Endothelial cell (in vitro differentiated cells): ENCODE measurements at places on chromosomes 6 and 20. TPM values are rescaled to one million over a fixed set of nuclear protein-coding genes. Genes with fewer than 3 reads are reported as not detected.

Gene RSPO3
- 0.59 TPM for total RNA-seq

Gene KCNB1
- 0.36 TPM for total RNA-seq

Gene TRIM10
- not detected for total RNA-seq

Gene B3GALT4
- 3.8 TPM for total RNA-seq

Gene BACH2
- total RNA-seq = 3.9 TPM

Gene EYA2
- not detected for total RNA-seq

Gene TBX18
- total RNA-seq = 9.4 TPM

Gene BPI
- not detected for total RNA-seq

Gene EEF1A2
- total RNA-seq = 0.31 TPM

Gene CRISP2
- total RNA-seq = not detected

Gene TMEM200A
- total RNA-seq = 3.5 TPM

Gene REM1
- not detected for total RNA-seq

Gene ADAM33
- total RNA-seq = 0.23 TPM

Gene DSP
- total RNA-seq = 109 TPM

Gene KCNQ2
- 3.2 TPM for total RNA-seq

GRCh38 chr6:87261534-87261933 lies 60.9 kb upstream of the SMIM8 start:
- no peak for DNase-seq

- DNase-seq = no peak
Measured at GRCh38 chr6:85911067-85911466, 268.4 kb upstream of the SYNCRIP start.

GRCh38 chr6:117481926-117482239 lies 591 bp upstream of the DCBLD1 start:
- no peak for DNase-seq

DNA sequence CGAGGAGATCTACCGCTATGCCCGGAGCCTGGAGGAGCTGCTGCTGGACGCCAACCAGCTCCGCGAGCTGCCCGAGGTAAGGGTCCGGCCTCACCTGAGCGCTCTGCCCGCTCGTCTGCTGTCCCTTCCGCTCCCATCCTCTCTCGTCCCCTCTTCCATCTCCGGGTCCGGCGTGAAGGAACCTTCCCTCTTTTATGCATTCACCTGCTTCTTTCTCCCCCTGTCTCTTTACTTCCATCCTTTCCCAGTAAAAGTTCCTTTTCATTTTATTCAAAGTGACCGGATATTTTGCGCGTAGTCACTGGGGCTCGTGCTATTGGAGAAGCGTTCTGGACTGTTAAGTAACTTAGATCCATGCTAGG lies 516 bp downstream of the LRRC1 start:
- DNase-seq = no peak

DNA sequence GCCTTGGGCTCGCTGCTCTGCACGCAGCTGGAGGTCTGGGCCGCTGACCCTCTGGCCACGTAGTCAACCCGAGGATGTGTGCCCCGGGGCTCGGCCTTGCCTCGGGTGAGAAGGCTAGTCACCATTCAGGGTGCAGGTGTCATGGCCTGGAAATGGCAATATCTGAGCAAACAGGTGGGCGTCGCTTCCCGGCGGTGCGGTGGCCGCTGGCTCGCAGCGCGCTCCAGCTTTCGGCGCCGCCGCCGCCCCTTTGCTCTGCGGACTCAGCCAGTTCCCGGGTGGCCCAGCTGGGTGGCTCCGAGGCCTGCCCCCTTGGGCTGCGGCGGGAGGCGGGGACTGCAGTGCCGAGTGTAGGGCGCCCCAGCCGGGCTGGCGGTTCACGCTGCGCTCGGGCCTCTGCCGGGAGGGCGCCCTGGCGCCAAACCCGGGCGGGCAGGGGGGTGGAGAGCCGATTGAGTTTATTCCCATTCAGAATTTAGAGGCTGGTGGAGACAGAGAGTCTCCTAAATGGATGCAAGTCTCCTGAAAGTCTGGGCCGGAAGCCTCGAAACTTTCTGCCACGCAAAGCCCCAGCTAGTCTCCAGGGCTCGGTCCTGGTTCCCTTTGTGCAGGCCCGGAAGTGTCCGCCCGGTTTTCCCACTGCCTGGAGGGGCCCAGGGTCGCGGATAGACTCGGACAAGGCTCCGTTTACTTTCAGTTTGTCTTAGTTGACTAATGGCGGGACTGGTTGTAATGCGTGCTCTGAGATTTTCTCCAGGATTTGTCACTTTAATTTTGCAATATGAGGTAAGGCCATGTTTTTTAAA lies 11.3 kb upstream of the TFAP2A start:
- peak; percentile 45 for DNase-seq

DNA sequence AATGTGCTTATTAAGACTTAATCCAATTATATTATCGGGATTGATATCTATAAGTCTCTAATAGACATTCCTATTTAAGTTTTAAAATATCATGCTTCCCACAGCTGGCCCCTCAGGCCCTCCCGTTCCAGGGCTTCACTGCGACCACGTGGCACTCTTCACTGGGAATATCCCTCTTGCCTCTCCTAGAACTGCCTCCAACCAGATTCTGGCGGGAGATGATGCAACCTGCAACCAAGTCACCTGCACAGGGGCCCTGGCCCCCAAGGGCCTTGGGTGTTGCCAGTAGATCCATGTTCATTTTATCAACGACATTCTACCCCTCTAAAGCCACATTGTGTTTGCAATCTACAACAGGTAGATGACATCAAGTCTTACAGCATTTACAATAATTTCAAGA lies 18.4 kb upstream of the RAMACL start:
- no peak for DNase-seq

DNA sequence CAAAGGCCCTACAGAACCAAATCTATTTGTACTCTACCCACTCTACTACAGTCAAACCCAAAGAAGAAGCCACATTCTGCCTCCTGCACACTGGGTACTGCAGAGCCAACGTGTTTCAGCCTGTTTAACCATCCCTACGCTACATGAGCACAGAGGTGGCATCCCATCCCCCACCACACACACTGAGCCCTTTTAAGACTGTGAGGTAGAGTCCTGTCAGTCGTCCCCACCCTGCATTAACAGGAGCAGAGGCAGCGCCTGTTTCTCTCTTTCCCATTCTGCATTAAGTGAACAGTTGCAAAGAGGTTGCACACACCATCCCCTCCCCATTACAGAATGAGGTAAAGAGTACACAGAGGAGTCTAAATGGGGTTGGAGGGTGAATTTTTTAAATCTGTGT lies 5.2 kb upstream of the RSPH4A start:
- no peak for DNase-seq

- DNase-seq = no peak
Measured at GRCh38 chr20:48817367-48818030, 10.3 kb downstream of the PREX1 start.

DNA sequence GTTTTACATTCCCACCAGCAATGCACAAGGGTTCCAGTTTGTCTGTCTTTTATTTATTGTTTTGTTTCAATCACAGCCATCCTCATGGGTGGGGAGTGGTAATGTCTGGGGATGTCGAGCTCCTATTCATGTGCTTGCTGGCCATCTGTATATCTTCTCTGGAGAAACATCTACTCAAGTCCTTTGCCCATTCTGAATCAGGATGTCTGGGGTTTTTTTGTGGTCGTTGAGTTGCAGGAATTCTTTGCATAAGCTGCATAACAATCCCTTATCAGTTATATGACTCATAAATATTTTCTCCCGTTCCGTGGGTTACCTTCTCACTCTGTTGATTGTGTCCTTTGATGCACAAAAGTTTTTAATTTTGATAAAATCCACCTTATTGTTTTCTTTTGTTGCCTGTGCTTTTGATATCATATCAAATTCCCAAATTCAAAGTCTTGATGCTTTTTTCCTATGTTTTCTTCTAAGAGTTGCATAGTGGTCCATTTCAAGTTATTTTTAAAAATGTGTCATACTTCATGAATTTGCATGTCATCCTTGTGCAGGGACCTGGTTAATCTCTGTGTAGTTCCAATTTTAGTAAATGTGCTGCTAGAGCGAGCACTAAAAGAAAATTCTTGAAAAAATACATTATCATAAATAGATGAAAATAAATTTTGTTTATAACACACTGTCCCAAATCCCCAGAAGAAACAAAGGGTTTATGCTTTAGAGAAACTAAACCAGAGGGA lies 54.9 kb upstream of the PDE10A start:
- no peak for DNase-seq

- DNase-seq = no peak
Measured at GRCh38 chr6:25301362-25301761, 22.2 kb downstream of the CARMIL1 start.

DNA sequence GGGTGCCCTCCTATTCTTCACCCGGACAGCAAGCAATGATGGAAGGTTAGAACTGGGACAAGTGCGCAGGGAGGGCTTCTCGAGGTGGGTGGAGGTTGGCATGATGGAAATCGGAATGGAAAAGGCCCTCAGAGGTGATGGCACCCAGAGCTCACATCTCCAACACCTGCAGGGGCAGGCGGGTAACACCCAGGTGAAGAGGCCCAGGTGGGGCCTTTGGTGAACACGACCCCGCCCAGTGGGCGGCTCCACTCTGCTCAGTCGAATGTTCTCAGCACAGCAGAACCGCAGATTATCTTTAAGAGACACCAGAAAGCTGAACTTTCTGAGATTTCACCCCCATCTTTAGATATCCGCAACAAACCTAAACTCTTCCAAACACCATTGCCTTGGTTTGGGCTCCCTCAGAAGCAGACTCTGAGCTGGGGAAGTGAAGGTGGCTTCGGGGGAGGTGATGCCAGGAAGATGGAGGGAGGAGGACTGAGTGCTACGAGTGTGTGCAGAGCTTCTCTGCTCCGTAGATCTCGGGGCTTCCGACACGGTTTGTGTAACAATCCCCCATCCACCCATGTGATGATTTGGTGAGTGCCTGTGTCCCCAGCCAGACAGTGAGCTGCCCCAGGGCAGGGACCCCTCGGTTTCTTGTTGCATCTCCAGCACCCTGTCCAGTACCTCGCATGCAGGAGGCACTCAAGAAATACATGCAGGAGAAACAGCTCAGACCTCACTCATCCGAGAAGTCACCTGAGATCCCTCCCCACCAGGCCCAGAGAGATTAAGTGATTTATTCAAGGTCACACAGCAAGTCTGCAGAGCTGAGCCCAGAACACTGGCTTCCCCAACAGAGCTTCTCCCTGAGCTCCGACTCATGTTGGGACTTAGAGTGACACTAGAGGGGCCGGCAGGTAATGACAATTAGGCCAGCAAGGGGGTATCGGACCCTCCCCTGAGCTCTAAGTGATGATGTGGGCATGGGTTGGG lies 45.4 kb downstream of the BPIFB1 start:
- no peak for DNase-seq

- no peak for DNase-seq
Measured at GRCh38 chr6:16511040-16511660, 250.1 kb downstream of the ATXN1 start.

GRCh38 chr20:20836836-20837235 lies 124.4 kb upstream of the RALGAPA2 start:
- DNase-seq = no peak

GRCh38 chr20:8524101-8525016 lies 392.3 kb downstream of the PLCB1 start:
- DNase-seq = no peak

DNA sequence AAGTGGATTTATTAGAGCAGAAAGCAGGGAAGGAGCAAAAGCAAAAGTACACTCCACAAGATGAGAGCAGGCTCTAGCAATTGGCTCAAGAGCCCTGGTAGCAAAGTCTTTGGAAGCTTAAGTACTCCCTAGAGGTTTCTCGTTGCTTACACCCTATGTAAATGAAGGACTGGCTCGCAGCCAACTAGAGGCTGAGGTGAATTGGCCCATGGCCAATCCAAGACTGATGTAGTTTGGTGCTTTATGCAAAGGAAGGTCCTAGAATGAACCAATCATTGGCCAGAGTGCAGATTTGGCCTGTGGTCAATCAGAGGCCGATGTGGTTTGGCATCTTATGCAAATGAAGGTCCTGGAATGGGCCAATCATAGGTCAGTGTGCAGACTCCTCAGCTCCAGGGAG lies 191.3 kb upstream of the ARID1B start:
- DNase-seq = no peak

DNA sequence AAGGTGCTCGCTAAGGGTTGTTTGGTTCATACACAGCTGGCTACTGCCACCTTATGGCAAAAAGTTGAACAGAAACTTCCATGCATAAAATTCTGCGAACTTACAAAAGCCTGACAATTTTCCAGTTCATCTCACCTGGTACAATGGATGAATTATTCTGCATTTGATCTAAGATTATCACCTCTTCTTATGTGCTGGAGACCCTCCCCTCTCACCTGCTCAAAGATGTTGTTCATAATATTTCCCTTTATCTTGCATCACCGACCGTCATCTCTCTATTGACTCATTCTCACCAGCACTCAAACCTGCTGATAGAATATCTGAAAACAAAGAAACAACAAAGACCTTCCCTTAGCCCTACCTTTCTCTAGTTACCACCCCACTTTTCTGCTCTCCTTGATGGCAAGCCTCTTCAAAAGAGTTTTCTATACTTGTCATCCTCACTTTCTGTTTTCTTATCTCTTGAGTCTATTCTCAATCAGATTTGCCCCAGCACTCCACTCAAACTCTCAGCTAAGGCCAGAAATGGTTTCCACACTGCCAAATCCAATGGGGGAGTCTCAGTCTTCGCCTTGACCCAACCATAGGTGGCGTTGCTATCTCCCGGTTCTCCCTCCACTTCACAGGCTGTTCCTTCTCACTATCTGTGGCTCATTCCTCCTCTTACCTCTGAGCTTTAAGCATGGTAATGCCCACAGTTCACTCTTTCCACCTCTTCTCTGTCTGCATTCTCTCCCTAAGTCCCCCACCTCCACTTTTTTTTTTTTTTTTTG lies 25.8 kb downstream of the SNRNP48 start:
- DNase-seq = peak; percentile 51

- no peak for DNase-seq
Measured at GRCh38 chr6:112683926-112684325, 336.8 kb downstream of the RFPL4B start.

- no peak for DNase-seq
Measured at GRCh38 chr6:89675949-89676748, 37.6 kb upstream of the LYRM2 start.

- no peak for DNase-seq
Measured at GRCh38 chr6:56667336-56667735, 24.6 kb upstream of the DST start.

- DNase-seq = no peak
Measured at GRCh38 chr20:56575157-56575556, 42.1 kb downstream of the FAM209B start.

DNA sequence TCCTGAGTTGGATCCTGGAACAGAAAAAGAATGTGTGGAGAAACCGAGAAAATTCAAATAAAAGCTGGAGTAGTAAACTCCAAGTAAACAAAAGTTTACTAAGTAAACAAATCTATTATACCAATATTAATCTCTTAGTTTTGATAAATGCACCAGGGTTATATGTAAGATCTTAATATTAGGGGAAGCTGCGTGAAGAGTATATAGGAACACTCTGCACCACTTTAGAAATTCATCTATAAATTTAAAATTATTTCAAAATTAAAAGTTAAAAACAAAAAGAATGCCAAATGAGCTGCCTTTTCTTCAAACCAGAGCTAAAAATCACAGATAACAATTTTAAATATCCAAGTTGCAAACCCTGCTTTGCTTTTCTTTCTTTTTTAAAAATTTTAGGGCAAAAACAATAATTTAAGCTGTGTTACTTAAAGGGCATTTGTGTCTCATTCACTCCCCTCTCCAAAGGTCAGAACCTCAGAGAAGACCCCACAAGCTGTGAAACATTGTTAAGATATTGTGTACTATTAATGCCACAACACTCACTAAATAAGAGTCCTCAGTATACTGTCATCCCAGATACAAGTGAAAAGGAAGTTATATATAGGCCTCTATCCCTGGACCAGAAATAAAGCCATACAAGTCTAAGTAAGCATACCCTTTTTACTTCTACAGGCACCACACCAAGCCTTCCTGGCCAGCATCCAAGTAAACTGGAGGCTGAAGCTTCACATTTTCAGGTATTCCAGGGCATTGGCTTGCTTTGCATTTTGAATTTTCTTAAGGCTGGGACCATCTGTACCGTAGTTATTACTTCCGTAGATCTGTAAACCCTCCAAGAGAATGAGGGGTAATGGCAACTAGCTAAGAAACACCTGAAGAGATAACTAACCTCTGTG lies 7.0 kb downstream of the DNAAF9 start:
- no peak for DNase-seq
